ENCODE measurements at places on chromosomes 6 and 20.

- peak; percentile 92 for DNase-seq
Observed at GRCh38 chr6:3026791-3027626, 27.3 kb downstream of the NQO2 start.

GRCh38 chr6:157528931-157529653 is 148.1 kb downstream of the ZDHHC14 start:
- DNase-seq, result no peak

- no peak for DNase-seq
Observed at GRCh38 chr6:161082215-161082614, 90.6 kb downstream of the MAP3K4 start.

- peak; percentile 90 for DNase-seq
Observed at GRCh38 chr20:57657535-57658446, 37.6 kb upstream of the ZBP1 start.

DNA sequence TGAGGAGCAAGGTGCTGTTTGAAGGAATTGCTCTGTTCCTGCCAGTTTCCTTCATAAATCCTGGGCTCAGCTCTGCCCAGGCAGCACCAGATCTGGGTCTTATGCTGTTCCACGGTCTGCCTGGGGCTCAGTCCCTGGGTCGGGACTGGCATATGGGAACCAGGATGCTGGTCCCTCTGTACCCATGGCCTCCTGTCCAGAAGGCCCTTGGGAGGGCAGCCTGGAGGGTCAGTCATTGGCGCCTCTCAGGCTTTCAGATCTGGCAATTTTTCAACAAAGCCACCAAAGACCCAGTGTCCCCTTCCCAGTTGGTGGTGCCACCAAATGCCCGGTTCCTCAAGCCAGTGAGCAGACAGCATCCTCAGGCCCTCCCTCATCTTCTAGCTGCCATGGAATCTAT is 232.7 kb upstream of the SULF2 start:
- no peak for DNase-seq

GRCh38 chr20:10332656-10333415 is 101.2 kb downstream of the MKKS start:
- DNase-seq, result no peak

DNA sequence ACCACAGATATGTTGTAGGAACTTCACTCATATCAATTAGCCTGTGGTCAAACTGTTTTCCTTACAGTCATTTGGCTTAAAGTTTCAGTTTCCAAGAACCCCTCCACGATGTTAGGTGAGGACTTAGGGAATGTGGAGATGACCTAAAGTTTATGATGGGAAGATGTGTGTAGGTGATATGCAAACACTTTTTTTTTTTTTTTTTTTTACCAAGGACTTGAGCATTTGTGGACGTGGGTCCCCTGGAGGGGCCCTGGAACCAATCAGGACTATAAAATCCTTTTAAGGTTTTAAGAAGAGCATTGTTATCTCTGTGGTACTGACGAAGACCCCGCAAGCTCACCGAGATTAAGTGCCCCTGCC is 478 bp upstream of the MTHFD1L start:
- no peak for DNase-seq

DNA sequence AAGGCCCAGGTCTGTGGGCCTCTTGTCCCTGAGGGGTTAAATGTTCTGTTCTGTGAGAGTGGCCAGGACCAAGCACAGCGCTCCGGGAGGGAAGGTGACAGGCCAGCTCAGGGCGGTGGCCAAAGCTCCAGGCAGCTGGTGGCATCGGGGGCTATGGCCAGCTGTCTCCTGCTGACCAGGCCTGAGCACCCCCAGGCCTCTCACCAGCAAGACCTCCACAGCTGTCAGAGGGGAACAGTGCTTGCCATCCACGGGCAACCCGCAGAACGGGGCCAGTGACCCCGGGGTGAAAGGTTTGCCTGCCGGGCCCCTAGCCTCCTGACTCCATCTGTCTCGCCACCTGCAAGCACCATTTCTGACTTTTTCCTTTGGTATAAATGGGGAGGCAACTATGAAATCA is 46.0 kb downstream of the EYA2 start:
- DNase-seq, result no peak

DNA sequence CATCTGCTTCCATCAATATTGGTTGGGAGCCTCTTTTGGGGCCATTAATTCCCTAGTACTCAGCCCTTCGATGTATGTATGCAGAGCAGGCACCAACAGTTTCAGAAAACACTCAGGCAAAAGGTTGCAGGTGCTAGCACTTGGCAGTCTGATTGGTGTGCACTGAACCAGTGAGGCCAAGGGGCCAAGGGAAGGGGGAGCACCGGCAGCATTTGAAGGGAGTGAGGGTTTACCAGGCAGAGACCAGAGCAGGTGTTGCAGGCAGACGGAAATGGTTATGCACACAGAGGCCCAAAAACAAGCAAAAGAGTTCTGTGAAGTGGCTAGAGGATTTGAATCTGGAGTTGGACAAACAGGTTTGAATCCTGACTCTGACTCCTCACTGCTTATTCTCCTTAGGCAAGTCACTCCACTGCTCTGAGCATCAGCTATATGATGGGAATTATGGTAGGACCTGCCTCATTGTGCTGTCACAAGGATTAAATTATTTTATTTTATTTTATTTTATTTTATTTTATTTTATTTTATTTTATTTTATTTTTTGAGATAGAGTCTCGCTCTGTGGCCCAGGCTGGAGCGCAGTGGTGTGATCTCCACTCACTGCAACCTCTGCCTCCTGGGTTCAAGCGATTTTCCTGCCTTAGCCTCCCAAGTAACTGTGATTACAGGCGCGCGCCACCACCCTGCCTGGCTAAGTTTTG is 58.1 kb upstream of the SHLD1 start:
- DNase-seq, result no peak

GRCh38 chr20:64155258-64156135 is 8.8 kb upstream of the MYT1 start:
- no peak for DNase-seq

DNA sequence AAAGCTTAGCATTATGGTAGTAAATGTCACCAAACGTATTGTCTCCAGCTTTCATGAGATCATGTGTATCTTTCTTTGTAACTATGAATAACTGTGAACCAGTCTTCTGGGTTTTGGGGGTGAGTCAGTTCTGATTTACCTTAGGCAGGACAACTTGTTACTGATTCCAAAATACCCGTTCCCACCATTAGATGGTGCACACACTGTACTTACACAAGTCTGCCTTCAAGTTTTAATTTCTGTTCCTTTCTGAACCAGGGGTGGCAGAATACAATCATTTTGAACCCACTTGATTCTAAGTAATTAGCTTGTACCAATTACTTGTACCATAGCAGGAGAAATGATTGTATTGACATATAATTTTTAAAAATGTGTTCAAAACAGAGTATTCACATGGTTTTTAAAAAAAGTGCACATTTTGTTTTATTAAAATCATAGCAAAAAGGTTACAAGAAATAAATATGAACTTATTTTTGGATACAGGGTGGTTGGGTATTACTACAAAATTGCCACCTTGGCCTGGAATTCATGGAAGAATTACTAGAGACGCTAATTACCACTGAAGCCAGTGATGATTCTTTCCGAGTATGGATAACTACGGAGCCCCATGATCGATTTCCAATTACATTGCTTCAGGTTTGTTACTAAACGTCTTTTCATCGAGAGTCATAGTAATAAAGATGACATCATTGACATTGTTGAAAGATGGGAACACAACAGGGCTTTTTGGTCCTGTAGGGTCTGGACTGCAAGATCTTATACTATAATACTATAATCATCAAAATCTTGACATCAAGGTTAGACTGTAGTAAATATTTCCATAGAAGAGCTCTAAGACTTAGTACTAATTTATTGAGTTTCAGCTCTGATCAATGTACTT is 75.2 kb upstream of the GLP1R start:
- DNase-seq, result peak; percentile 57

GRCh38 chr6:148497257-148497656 is 154.6 kb downstream of the SASH1 start:
- DNase-seq, result no peak

DNA sequence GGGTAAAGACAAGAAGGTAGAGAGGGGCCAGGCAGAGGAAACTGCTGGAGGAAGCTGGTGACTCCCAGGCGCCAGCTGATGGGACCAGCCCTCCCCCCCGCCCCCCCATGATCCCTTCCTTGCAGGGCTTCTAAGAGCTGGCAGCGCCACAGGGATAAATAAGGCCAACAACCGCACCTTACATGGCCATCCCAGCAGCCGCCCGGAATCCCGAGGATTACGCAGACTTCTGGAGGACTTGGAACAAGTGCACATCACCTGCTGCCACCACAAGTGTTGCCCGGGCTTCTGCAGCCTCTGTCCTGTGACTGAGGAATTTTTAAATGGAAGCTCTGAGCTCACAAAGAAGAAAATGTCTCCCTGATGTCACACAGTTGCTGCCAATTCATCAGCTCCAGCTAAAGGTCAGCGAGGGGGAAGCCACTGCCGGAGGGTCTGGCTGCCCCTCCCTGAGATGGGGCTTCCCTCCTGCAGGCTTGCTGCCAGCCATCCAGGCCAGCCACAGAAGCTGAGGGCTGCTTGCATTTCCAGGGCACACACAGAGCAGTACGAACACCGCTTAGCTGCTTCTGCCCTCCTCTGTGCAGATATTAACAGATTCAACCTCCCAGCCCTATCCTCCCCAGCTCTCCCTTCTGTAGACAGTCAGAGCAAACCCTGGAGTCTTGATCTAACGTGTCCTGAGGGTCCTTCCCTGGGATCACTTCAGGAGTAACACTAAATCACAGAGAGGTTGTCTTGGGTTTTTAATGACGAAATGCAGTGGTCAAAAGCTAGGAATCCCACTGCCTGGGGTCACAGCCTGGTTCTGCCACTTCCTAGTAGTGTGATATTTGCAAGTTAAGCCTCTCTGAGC is 38.6 kb upstream of the PIM1 start:
- no peak for DNase-seq

- DNase-seq, result no peak
Observed at GRCh38 chr6:87182321-87182720, 27.0 kb downstream of the ZNF292 start.

GRCh38 chr6:144311361-144311760 is 26.2 kb downstream of the UTRN start:
- no peak for DNase-seq

GRCh38 chr6:27651371-27651732 is 178.4 kb upstream of the ZNF184 start:
- no peak for DNase-seq

DNA sequence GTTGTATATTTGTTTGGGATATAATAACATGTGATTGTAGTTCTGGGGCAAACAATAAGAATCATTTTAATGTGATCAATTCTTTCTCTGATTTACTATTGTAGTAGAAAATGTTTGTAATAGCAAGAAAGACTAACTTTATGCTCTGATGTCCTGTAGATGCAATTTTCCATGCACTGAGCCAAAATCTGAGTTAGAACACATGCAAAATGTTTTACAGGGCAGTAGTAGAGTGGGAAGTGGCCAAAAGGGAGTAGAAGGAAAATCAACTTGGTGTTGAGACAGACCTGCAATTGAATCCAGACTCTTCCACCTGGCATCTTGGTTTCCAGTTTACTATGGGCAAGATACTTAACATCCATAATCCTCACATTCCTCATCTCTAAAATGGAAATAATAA is 93.5 kb upstream of the BMP5 start:
- DNase-seq, result no peak

DNA sequence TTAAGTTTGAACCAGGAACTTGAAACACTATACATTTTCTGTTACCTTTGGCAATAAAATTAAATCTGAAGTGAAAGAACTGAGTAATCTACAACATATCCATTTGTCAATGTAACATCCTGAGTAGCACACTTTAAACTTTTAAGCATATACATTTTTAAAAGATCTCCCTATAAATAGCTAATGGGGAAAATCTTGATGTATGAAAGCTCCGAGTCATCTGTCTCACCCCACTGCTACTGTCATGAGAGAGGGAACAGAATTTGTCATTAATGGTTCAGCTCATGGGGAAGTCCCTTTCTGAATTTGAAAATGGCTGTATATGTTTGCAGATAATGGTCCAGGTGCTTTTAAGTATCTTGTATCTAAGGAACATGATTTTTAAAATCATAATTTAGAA is 55.2 kb upstream of the NOX3 start:
- no peak for DNase-seq

DNA sequence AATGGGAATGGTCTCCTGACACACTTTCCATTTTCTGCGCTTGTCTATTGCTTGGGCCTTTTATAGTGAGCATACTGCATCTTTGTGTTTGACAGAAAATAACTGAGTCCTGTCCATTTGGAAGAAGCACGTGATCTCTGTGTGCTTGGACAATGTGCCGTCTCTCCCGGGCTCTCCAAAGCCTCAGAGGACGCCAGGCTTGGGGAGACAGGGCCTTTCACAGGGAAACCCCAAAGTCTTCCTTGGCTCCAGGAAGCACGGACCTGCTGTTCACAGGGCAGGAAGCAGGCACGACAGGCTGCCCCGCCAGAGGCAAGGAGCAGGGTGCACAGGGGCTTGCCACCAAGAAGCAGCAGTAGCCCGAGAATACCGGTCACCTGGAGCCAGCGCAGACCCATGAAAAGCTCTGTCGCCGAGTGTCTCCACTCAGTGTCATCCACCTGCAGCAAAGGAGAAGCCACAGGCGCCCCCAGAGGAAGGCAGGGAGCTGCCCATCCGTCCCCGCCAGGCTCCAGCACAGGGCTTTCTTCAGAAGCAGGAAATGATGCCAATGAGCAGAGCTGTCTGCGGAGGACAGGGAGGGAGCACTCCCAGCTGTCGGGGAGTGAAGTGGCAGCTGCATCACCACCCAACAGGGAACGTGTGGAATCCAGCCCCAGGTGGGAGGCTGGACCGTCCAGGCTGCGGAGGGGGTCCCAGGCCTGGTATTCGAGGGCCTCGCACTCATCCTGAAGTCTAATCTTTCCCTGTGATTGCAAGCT is 135.1 kb downstream of the AGPAT4 start:
- DNase-seq, result no peak

- DNase-seq, result peak; percentile 79
Observed at GRCh38 chr20:1212607-1213396, 9.5 kb downstream of the C20orf202 start.

DNA sequence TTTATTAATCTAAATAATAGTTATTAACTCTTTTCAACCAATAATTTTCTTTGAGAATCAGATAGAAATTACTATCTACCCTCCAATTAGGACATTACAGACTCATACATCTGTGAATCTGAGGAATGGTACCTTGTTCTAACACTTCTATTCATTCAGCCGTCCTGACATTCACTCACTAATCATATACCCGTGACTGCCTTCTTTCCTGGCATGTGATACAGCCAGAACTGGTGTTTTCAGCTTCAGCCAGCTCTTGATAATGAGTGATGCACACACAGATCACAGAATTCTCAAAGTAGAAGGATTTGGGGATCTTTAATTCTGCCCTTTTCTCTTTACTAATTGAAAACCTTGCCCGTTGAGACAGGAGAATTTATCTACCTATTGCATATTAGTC is 499.9 kb downstream of the UTRN start:
- no peak for DNase-seq

GRCh38 chr6:134753001-134753400 is 196.9 kb downstream of the ALDH8A1 start:
- DNase-seq, result no peak

DNA sequence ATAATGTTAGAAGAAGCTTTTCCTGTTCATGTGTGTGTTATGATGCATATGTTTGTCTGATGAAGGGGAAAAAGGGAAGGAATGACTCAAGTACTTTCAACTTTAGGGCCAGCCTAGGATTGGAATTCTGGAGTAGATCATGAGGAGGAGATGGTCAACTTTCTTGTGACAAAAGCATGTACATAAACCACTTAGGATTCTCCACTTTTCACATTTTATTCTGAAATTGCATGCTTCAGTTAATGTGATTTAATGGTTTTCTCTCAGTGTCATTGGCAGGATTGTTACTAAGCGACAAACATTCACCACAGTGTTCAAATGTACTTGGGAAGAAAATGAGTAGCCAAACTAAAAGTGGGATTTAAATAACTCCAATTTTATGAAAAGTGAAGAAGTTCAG is 80.1 kb downstream of the UTRN start:
- DNase-seq, result no peak

- no peak for DNase-seq
Observed at GRCh38 chr6:19705606-19706005, 131.6 kb upstream of the ID4 start.

All from RPMI8226 (cell line).